CMK (cell line): ENCODE measurements at places on chromosomes 7 and 10.
A peak's percentile ranks its signal among the peaks of the same experiment; 100 is the strongest.

DNA sequence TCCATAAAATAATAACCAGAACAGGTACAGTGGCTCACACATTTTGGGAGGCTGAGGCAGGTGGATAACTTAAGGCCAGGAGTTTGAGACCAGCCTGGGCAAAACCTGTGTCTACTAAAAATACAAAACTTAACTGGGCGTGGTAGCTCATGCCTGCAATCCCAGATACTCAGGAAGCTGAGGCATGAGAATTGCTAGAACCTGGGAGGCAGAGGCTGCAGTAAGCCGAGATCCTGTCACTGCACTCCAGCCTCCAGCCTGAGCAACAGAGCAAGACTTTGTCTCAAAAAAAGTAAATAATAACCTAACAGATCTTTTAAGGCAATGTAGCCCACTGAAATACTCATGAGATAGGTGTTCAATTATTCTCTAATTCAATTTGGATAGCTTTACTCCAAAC is 107.1 kb upstream of the ASAH2 start:
- DNase-seq: no peak

GRCh38 chr10:95208702-95209391 is 14.8 kb downstream of the ACSM6 start:
- no peak for DNase-seq

GRCh38 chr10:7444551-7445121 is 33.8 kb upstream of the SFMBT2 start:
- no peak for DNase-seq

- no peak for DNase-seq
These were observed 36.2 kb downstream of the GNG11 start for GRCh38 chr7:93957767-93958166.

DNA sequence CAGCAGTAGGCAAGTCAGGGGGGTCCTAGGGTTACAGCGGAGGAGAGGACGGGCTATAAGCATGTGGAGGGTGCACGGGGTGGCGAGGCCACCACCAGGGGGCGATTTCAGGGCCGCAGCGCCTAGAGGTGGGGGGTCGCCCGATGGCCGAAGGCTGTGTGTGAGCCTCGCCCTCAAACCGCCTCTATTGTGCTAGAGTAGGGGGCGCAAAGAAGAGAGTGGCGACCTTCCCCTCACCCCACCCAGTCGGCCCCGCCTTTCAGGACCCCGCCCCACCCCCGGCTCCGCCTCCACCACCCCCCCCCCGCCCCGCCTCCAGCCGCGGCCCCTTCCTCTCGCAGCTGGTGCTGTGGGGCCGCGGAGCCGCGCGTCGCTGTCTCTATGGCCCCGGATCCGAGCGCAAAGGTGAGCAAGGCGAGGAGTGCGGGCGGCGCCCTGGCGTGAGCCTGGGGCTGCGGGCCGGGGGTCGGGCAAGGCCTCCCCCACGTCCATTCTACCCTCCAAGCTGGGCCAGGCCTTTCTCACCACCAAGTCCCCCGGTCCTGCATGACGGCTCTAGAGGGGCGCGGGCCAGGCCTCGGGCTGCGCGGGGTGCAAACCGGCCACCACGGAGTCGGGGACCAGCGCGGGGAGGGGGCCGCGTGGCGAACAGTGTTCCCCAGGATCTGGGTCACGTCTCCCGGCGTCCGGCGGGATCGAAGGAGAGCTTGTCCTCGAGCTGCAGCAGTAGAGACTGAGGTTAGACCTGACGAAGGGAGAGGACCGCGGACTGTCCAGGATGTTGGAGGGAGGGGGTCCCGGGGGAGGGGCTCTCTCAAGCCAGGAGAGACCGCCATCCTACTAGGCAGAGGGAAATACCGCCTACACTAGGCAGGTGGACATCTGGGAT is at the start of gene SEMA4G:
Gene SEMA4G (plus strand): TSS at position 318 of the 889 bp plus-strand sequence. CDS start 3,409 bp downstream, outside the sequence.
- DNase-seq: peak; percentile 40

DNA sequence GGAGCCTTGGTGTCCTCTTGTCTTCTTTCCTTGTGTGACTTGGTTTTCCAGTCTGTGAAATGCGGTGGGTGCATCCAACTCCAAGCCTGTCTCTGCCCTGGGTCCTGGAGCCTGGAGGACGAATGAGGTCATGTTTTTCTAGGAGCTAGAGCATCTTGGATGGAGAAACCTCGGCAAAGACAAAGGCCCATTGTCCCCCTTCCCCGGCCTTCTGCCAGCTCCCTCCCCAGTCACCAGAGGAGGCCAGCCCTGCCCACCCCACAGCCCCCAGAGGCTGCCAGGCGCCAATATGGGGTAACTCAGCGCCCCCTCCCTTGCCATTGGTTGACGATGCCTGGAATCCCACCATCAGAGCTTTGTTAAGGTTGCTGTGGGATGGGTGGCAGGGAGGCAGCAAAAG is 40.4 kb downstream of the KCTD7 start:
- no peak for DNase-seq

DNA sequence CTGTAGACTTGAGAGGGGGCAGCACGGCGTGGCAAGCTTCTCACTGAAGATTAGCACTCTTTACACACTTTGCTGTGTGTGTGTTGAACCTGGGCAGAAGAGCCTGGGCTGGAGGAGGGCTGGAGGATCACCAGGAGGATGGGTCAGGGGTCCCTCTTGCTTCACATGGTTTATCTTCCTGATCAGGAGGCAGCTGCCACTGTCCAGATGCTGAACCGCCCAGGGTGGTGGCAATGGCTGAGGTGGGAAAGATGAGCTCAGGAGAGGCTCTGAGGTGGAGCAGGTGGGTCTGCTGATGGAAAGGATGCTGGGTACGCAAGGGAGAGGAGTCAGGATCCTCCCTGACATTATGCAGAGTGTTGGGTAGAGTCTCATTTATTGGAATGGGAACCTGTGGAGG is 191.5 kb downstream of the RAMP3 start:
- DNase-seq: no peak

GRCh38 chr7:2217716-2218443 is 14.9 kb downstream of the MAD1L1 start:
- DNase-seq: no peak

GRCh38 chr7:29879609-29880008 is 73.3 kb downstream of the WIPF3 start:
- DNase-seq: no peak

DNA sequence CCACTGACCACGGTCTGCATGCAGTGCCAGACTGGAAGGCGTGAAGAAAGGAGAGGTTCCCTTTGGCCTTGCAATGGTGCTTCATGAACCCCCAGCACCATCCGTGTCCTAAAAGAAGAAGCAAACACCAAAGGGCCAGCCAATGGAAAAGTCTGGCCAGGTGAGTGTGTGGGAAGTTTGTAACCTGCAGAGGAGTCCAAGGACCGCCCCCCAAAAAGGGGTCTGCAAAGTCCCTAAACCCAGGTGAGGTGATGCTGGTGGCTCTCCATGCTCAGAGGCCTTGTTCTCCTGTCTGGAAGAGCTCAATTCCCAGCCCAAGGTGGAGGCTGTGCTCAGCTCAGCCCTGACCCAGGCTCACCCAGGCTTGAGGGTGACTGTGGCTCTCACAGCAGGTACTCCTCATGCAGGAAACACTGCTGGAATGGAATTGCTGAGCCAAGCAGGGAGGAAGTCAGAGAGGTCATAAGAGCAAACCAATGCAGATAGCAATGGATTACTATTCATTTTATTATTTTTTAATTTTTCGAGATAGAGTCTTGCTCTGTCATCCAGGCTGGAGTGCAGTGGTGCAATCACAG is 52.4 kb upstream of the NANOS1 start:
- no peak for DNase-seq

GRCh38 chr7:103857435-103857834 is 132.0 kb downstream of the RELN start:
- no peak for DNase-seq

GRCh38 chr7:121515630-121516401 is 119.7 kb upstream of the FAM3C start:
- no peak for DNase-seq

DNA sequence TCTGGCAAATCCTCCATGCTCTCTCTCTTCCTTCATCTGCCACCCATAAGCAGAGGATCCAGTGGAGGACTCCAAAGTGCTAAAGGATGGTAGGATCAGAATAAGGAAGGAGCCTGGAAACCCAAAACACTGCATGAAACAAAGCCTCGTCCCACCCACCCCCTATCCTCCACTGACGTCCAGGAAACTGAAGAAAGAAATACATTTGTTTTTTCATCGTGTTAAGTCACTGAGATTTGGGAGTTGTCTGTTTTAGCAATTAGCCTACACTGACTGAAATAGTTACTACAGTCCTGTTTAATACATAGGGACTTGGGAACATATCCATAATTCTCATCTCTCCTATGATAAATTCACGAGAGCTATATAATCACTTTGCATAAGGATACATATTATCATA is 14.8 kb downstream of the ANXA7 start:
- DNase-seq: no peak

- DNase-seq: no peak
These were observed 12.7 kb downstream of the CNTNAP2 start for GRCh38 chr7:146129296-146129695.

GRCh38 chr10:88411772-88412349 is 171.3 kb downstream of the RNLS start:
- no peak for DNase-seq

- DNase-seq: no peak
These were observed 52.2 kb downstream of the IFIT5 start for GRCh38 chr10:89466599-89467035.

GRCh38 chr7:105199386-105199785 is 185.4 kb downstream of the KMT2E start:
- DNase-seq: no peak

- no peak for DNase-seq
These were observed 182.2 kb upstream of the AOAH start for GRCh38 chr7:36906448-36906847.

GRCh38 chr7:155402941-155403340 is 55.0 kb upstream of the EN2 start:
- no peak for DNase-seq

DNA sequence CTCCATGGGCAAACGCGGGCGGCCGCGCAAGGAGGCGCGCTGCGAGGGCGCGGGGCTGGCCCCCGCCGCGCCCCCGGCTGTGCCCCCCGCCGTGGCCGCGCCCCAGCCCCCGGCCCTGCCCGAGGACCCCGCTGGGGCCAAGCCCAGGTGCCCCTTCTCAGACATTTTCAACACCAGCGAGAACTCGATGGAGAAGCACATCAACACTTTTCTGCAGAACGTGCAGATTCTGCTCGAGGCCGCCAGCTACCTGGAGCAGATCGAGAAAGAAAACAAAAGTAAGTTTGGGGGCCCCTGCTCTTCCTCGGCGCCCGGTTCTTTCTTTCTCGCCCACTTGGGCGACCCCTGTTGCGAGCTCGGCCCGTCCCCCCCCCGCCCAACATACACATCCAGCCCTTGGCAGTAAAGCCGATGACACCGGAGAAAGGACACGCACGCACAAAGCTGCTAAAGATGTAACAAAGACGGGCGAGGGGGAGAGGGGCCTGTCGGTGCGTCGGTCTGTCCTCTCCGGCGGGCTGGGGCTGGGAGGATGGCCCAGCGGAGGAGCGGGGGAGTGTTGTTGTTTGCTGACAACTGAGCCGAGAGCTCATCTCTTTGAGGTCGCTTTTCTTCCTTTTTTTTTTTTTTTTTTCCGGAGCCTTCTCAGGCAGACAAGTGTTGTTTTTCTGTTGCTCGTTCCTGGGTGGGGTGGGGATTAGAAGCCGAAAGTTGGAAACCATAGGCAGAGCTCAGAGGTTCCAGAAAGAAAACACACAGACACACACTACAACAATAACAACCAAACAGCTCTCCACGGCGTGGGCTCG is 604 bp downstream of the MXI1 start:
- no peak for DNase-seq

- DNase-seq: no peak
These were observed 72.7 kb upstream of the TRIL start for GRCh38 chr7:29030781-29031275.

- DNase-seq: no peak
These were observed 150.3 kb downstream of the COL28A1 start for GRCh38 chr7:7385421-7385820.

- no peak for DNase-seq
These were observed 2.0 kb downstream of the TYSND1 start for GRCh38 chr10:70144372-70145110.

DNA sequence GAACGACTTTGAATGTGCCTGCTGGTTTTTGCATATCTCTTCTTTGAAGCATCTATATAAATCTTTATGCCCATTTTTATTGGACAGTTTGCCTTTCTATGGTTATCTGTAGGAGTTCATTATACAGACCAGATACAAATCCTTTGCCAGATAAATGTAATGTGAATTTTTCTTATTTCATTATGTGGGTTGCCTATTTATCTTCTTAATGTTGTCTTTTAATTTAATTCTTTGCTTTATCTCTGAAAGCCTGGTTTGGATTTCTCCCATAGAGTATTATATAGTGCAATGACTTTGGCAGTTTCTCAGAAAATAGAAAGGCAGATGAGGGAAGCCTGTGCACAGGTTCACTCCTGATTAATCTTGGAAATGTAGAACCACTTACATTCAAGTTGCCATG is 1025.1 kb downstream of the GRM8 start:
- DNase-seq: no peak

GRCh38 chr7:24472093-24472492 is 101.2 kb upstream of the PALS2 start:
- no peak for DNase-seq

- no peak for DNase-seq
These were observed 40.9 kb downstream of the PPIF start for GRCh38 chr10:79387974-79388850.

- no peak for DNase-seq
These were observed 22.4 kb downstream of the STMP1 start for GRCh38 chr7:135684699-135685098.

- DNase-seq: no peak
These were observed 28.2 kb upstream of the PAX2 start for GRCh38 chr10:100717166-100717565.

GRCh38 chr10:129471447-129472175 is 4.6 kb downstream of the MGMT start:
- DNase-seq: no peak

DNA sequence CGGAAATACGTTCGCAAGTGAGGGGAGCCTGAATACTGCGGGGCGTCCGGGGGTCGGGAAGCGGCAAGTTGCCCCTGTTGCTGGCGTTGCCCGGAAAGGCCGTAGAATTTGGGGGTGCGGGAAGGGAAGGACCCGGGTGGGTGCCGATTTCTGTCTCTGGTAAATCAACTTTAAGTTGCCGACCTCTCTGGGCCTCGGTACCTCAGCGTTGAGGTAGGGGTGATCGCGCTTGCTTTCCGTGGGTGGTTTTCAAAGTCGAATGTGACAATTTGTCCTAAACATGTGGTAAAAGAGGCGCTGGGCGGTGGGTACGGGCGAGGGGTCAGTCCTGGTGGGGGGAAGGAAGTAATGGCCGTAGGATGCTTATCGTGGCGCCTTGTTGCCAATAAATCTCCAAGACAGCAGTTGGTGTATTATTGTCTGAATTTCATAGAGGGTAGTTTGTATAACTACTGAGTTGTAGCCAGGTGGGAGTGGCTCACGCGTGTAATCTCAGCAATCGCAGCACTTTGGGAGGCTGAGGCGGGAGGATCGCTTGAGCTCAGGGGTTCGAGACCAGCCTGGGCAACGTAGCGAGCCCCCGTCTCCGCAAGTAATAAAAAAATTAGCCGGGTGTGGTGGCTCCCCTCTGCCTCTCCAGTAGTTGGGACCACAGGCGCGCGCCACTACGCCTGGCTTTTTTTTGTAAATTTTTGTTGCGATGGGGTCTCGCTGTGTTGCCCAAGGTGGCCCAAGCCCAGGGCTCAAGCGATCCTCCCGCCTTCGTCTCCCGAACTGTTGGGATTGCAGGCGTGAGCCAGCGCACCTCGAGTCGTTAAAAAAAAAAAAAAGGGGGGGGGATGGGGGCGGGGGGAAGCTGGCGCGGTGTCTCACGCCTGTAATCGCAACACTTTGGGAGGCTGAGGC is 644 bp downstream of the BUD23 start:
- no peak for DNase-seq
